EH (cell line): ENCODE measurements at places on chromosomes 11 and 22.

GRCh38 chr11:118277312-118277711 is 13.2 kb upstream of the MPZL2 start:
- DNase-seq, result peak; percentile 28

- no peak for DNase-seq
Observed at GRCh38 chr22:45051946-45052345, 42.1 kb upstream of the PHF21B start.

DNA sequence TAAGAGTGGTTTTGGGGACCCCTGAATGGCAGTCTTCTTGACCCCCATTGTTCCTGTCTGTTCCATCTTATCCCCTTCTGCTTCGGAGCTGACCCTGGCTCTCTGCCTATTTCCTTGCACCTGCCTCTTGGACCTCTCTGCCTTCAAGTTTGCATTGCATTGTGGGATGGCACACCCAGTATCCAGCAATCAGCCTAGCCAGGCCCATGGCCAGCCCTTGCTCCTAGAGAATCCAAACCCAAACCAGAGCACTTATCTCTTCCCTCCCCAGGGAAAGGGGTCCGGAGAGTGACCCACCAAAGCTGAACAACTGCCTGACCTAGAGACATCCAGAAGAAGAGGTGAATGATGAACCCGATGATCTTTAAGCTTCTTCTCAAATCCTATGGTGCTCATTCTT is 607.3 kb upstream of the CADM1 start:
- DNase-seq, result no peak

DNA sequence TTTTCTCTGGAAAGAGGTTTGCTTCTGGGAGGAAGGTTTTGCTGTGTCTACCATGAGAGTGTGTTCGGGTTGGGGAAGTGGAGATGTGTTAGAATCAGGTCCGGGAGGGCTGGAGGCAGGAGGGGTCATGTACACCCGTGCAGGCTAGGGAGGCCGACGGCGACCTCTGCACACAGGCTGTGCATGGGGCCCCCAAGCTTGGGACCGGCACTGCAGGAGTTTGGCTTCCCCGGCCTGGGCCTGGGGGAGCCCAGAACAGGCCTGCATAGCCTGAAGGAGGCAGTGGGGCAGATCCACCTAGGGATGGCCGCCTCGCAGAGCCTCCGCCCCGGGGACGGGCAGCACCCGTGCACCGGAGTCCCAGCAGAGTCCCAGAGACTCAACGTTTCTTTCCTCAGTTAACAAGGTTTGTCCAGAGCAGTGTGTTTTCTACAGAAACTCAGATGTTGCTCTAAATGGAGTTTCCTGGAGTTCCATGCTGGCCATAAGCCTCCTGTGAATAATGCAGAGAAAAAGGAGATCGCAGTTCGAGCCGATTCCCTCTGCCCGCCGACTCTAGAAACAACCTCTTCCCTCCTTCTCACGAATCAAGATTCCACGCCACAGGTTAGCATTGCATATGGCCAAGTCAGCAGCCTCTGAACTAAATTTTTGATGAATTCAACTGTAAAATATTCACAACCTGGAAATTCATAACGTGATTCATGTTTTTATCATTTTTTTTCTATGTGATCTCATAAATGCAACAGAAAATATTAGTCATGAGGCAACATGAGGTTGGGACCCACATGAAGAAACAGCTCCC is 427.3 kb downstream of the BRD1 start:
- DNase-seq, result no peak

- DNase-seq, result no peak
Observed at GRCh38 chr22:43411869-43412807, at the start of gene MPPED1. MPPED1 (plus strand) TSS chr22:43412014; CDS start chr22:43424986, 12,972 bp downstream.
